ENCODE measurements at places on chromosomes 6 and 20. TPM values are rescaled to one million over a fixed set of nuclear protein-coding genes. Genes with fewer than 3 reads are reported as not detected.

The CDH22 gene
- polyA plus RNA-seq: 0.04 TPM

The CYP24A1 gene
- 3.4 TPM for polyA plus RNA-seq

DNA sequence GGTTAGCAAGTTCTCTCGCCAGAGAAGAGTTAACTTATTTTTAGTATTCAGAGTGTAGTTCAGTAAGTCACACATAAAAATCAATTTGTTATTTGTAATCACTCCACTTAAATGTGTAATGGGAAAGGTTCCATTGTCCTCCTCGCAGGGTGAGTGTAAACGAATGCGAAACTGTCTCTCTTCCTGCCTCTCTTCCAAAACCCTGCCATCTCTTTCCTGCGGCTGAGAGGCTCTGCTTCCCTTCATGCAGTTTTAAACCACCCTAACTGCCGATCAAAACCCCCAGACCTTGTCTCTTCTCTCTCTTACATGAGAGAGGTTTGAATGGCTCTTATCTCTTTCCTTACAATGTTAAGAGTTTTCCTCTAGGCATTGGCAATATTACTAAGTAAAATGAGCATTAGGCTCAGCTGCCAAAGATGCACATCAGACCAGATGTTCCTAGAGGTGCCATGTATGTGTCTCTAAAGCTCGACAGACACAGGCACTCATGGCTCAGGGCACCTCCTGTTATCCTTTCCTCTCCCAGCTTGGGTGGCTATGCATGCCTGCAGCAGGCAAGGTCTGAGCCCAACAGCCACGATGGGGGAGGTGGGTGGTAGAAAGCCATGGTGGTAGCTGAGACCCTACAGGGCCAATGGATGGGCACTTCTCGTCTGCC, 91.2 kb downstream of the JARID2 start:
- DNase-seq: no peak

DNA sequence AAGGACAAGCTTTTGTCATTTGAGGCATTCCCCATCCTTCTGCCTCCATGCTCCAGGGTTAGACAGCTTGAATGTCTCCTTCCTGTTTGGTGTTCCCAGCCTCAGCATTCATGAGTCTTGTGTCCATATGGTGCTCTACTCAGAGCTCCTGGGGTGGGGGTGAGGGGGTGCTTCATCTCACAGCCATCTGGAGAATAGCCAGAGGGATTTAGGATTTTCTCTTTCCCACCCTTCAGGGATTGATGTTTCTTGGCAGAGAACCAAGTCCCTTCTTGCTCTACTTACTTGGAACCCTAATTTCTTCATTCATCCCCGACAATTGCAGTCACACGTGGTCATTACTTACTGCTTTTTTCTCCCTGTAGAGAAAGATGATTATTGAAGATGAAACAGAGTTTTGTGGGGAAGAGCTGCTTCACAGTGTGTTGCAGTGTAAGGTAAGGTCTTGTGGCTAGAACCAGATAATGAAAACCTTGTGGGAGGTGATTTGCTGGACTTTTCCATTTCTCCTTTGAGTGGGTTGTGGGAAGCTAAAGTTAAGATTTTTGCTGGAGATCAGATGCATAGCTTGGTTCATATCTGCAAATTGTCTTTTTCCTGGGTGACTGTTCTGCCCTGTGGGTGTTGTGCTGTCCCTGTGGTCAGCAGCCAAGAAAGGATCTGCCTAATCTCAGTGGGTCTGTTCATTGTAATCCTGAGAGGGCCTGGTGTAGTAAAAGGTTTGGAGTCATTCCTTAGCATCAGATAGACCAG, 18.6 kb downstream of the CMTR1 start:
- no peak for DNase-seq
